ENCODE measurements at places on chromosomes 5 and 9.

DNA sequence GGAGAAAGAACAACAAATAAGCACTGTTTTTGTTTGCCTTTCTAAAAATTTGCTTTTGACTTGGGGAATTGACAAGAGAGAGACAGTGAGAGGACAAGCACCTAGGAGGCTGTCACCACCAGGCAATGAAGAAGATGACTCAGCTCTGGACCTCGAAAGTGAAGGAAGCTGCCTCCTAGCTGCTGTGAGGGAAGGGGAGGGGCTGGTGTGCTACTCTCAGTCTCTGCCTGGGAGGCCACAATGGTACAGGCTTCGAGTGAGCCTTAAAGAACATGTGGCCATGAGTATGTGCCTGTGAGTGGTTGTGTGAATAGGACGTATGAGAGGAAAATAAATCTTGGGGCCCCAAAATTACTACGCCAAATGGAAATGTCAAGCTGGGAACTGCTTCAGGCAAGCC, 7.1 kb upstream of the PLK2 start:
- DNase-seq = peak; percentile 80

DNA sequence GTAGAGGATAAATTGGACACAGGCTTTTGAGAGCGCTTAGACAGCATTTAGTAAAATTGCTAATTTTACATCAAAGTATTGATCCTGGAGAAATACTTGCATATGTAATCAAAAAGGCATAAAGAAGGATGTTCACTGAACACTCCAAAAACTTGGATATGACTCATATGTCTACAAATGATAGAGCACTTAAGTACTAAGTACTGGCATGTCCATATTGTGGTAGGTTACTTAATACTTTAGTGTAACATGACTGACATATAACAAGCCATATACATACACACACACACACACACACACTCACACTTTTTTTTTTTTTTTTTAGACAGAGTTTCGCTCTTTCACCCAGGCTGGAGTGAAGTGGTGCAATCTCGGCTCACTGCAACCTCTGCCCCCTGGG, 361.9 kb downstream of the ARHGEF28 start:
- DNase-seq = no peak

GRCh38 chr9:29214154-29214689, 1640.9 kb upstream of the C9orf72 start:
- DNase-seq = peak; percentile 72

- no peak for DNase-seq
Measured at GRCh38 chr5:39262981-39263380, 43.6 kb upstream of the FYB1 start.

DNA sequence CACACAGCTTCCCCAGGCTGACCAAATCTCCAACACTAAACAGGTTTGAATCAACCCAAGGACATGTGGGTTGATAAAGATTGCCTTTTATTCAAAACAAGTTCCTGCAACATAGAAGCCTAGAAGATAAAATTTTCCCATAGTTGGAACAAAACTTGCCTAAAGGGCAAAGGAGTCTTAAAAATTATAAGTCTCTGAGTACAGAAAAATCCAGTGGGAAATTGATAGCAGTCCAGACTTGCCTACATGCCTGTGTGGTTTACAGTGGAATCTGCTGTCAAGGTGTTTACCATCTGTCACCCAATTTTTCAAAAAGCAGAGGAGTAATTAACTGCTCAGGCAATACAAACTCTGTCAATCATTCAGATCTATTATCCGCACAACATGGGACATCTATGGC, 168.2 kb downstream of the PPP2R2B start:
- no peak for DNase-seq

DNA sequence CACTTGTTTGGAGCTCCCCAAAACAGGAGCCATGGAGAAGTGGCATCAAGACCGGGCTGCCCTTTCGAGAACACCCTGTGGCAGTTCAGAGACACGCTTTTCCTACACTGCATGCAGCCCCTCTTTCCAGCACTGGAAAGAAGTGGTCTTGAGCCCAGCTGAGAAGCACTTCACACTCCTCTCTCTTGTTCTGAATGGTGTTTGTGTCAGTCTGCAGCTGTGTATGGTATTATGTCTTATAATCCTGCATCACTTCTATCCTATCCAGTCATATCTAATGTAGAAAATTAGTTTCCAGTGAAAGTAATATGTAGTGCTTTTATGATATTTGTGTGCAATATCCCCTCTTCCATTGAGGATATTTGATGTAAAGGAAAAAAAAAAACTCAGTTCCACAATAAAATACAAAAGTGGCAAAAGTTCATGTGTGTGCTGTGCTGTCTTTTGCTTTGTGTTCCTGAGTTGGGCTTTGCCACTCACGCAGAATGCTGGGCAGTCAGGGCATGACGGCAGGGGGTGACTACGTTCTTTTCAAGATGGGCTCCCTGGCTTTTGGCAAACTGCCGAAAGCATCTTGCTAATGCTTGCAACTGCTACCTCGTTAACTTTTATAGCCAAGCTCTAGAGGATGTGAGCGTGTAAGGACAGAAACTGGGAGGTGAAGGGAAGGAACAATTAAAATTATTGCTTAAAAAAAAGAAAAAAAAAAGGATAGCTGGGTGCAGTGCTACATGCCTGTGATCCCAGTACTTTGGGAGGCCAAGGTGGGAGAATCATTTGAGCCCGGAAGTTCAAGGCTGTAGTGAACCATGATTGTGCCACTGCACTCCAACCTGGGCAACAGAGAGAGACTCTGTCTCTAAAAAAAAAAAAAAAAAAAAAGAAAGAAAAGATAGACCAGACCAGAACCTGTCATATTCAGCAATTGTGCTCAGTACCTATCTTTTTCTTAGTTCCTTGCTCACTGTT, 102.2 kb downstream of the MAP1B start:
- peak; percentile 94 for DNase-seq

- no peak for DNase-seq
Measured at GRCh38 chr9:101562966-101563365, 29.3 kb downstream of the RNF20 start.

DNA sequence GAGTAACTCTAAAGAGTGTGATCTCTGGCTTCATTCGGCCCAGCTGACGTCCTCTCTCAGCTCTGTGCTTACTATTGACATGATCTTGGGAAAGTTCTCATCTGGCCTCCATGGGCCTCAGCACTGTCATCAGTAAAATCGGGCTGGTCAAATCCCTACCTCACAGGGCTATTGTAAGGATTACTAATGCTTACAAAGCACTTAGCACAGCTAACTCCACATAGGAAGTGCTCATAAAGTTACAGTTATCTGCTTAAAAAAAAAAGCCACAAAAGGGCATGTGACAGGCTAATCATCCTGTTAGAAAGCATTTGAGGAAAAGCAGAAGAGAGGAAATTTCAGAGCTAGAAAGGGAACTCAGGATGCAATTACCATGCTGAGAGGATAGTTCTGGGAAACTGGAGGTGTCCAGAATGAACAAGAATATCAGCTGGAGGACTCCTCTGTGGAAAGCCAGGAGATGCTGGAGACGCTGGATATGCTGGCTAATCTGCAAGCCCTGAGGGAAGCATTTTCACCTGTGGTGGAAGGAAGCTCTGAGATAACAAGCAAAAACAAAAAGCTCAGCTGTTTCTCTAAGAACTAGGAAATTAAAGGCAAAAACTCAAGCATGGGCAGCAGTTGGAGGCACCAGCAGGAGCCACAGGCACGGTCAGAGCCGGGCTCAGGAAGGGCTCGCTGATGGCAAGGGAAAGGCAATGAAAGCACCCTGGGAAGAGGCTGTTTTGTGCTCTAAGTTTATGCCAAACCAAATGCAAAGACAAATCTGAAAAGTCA, 4.4 kb upstream of the BHMT start:
- peak; percentile 54 for DNase-seq

DNA sequence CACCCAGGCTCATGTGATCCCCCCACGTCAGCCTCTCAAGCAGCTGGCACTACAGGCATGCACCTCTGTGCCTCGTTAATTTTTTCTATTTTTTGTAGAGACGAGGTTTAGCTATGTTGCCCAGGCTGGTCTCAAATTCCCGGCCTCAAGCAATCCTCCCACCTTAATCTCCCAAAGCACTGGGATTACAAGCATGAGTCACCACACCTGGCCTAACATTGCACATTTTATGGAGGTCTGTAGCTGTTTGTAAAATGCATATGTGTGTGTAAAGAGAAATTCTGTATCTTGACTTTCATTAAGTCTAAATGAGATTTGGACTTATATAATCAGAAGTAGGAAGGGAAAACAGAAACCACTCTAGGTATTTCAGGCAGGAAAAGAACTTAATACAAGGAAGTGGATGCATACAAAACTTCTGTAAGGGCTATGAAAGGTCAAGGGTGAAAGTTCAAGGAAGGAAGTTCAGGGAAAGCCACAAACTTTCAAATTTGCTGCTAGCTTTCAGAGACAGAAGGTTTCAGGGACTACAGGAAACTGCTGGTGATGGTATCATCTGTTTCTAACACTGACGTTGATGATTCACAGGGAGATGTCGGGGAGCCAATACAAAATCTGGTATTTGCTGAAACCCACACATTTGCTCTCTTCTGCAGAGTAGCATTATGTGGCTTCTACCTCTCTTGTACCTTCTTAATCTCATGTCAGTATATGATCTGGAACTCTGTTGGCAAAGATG, 209.4 kb downstream of the PIK3R1 start:
- DNase-seq = peak; percentile 80

DNA sequence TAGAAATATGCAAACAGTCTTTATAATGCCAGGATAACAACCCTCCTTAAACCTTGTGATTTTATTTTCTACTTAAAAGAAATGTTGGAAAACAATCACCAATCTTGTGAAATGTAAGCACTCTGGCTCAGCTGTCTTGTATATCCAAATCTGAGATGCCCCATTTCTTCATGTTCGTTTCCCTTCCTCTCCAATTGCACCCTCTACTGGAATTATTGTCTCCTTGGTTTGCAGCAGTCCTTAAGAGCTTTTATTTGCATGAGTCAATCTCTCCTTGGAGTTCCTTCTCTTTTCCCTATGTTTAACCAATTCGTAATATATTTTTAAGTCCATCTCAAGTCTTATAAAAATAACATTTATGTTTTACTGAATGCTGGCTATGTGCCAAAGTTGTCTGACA, 362.0 kb upstream of the CDH10 start:
- peak; percentile 76 for DNase-seq

GRCh38 chr5:150131461-150131860, 24.2 kb downstream of the PDGFRB start:
- DNase-seq = no peak

DNA sequence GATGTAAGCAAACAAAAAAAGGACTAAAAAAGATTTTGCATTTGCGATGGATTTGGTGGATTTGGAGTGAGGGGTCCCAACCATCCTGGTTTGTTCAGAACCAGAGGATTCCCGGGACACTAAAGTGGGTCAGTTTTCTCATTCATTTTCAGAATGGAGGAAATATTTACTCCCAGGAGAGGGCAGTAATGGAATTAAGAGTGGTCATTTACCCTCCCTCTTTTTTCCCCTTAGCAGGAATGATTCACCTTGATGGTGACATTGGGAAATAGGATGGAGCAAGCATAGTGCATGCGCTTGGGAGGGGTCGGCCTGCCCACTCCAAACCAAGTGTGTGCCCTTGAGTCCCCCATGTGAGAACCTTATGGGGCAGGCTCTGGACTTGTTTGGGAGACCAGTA, 164.2 kb upstream of the PUM3 start:
- DNase-seq = no peak

GRCh38 chr5:140054086-140054689, 11.1 kb upstream of the NRG2 start:
- peak; percentile 77 for DNase-seq

DNA sequence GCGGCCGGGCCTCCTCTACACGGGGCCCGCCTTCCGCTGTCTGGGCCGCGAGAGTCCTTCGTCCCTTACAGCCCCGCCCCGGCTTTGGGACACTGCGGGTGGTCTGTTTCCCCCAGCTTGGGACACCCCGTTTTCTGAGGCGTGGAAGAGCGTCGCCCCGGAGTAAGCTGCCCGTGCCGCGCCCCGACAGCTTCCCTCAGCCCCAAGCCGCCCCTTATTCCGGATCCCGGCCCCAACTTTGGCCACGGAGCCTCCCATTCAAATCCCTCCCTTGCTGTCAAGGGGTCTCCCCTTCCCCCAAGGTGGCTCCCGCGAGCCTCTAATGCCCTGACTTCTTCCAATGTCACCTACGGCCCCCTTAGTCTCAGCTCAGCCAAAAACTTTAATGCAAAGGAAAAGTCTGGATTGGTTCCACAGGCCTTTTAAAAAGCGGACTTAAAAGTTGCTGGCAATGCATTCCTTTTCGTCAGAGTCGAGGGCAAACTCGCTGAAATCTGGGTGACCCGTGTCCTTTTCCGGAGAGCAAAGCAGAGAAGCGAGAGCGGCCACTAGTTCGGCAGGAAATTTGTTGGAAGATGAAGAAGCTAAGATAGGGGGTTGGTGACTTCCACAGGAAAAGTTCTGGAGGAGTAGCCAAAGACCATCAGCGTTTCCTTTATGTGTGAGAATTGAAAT, 19.8 kb downstream of the EXOSC2 start:
- peak; percentile 64 for DNase-seq

DNA sequence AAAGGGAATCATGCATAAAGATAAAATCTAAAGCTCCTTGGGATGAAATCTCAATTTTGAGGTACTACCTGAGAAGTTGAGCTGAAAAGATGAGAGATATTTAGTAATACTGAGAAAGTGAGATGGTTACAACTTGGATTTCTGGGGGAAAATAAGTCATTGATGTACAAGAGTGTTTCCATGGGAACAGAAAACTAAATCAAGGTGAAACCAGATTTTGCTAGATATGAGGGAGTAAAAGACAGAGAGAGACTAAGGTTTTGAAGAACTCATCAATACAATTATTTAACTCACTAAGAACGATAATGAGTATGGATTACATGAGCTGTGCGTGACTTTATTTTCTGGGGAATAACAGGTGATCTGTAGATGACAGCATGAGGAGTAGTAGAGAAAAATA, 10.2 kb upstream of the ST8SIA4 start:
- no peak for DNase-seq

DNA sequence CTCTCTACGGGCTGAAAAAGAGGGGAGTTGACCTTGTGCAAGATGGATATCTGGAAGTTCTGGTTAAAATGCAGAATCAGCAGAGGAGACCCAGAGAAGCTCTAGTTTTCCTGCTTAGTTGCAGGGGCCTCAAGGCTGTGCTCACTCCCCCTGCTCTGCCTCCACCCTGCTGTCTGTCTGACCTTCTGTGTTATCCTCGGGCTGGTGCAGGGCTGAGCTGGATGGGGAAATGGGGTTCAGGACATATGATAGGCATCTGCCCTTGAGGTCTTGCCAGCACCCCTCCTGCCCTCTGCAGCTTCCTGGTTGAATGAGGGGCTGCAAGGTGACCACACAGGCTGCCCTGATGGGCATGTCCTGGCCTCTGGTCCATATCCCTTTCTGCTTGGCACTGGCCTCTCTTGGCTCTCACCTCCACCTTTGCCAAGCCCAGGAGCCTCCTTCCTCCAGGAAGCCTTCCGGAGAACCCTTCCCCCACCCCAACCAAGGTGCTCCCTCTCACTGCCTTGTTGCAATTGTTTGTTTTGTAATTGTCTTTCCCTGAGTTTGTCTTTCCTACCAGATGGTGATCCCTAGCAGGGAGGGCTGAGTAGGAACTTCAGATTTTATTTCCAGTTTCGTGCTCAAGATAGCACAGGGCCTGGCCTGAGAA, 1.3 kb downstream of the TMEM268 start:
- no peak for DNase-seq

GRCh38 chr9:1042466-1042865, 7.7 kb upstream of the DMRT2 start:
- DNase-seq = no peak

GRCh38 chr9:109319626-109320241, 1.1 kb downstream of the EPB41L4B start:
- no peak for DNase-seq

- peak; percentile 50 for DNase-seq
Measured at GRCh38 chr9:32579706-32580331, 6.9 kb upstream of the NDUFB6 start.

- peak; percentile 100 for DNase-seq
Measured at GRCh38 chr5:111997711-111998110, 240.7 kb upstream of the NREP start.

- DNase-seq = no peak
Measured at GRCh38 chr5:159100782-159101646, 1.3 kb upstream of the EBF1 start.

Measured in M059J (cell line).